Esophagus mucosa (tissue), 1 donor: ENCODE measurements at places on chromosomes 7 and 10.

DNA sequence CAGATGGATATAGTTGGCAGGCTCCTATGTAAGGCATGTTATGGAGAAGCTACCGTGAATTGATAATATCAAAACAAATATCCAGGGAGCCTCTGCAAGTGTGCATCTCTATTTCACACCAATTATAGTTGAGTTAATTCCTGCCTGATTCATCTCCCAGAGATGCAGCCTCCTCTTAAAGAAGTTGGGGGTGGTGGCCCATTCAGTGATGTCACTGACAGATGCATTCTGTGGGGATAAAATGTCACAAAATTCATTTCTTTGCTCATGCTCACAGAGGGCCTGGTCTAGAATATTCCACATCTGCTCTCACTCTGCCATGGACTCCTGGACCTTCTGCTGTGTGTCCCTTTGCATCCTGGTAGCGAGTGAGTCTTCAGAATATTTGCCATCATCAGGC, 189.1 kb upstream of the PRSS1 start:
- no peak for ATAC-seq

GRCh38 chr7:54439391-54439790, 102.8 kb upstream of the VSTM2A start:
- ATAC-seq: no peak

DNA sequence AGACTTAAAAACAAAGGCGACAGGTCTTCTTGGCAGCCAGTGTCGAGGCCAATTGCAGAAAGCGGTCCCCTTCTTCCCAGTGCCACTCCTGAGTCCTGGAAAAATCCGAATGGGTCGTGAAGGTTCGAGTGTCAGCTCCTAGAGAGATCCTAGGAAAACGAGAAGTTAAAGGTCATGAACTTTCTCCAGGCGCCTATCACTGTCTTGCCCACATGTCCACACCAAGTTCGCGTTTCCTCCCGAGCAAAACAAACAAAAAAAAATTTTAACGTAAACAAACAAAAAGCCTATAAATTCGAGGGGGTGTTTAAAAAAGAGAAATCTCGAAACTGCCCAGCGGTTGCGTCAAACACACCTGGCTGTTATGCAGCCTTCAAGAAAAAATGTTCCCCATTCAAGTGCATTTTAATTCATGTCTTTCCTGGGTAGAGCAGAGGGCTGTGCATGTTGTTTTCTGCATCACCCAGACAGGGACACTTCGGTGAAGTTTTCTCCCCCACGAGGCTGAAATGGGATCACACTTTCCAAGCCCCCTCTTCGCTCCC, 1.5 kb downstream of the ARHGAP21 start:
- no peak for ATAC-seq

DNA sequence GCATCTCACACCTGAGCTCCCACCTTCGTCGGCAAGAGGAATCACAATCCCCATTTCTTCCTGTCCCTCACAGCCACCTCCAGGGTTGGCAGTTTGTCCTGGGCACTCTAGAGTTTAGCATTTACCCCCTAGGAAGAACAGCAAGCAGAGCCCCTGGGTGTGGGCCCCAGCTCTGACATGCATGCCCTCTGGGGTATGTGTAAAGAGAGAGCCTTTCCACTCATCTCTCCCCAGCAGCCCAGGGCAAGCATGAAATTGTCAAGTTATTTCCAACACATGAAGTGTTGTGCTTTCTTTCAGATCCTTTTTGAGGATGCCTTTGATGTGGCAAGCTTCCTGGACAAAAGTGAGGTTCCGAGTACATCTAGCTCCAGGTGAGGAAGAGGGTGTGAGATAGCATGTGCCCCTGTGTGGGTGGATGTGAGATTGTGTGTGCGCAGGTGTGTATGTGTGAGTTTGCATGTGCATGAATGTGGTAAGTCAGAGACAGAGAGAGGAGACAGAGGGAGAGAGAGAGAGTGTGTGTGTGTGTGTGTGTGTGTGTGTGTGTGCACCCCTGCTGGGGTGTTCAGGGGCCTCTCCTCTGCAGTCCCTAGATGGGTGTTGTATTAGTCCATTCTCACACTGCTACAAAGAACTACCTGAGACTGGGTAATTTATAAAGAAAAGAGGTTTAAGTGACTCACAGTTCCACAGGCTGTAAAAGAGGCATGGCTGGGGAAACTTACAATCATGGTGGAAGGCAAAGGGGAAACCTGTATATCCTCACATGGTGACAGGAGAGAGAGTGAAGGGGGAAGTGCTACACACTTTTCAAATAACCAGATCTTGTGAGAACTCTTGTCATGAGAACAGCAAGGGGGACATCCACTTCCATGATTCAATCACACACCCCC, 18.1 kb downstream of the STRA8 start:
- ATAC-seq: no peak

GRCh38 chr7:76514926-76515771, 4.8 kb downstream of the UPK3B start:
- ATAC-seq: no peak
